ENCODE measurements at places on chromosomes 2 and 18.
A peak's percentile ranks its signal among the peaks of the same experiment; 100 is the strongest.

DNA sequence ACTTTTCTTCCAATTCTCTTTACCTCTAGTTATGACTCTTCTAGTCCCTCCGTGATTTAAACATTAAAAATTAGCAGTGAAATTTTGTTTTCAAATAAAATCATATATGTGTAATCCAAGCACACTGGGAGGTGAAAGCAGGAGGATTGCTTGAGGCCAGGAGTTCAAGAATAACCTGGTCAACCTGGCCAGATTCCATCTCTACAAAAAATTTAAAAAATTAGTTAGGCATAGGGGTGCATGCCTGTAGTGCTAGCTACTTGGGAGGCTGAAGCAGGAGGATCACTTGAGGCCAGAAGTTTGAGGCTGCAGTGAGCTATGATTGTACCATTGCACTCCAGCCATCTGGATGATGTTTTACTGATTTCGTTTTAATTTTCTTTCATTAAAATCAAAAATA, 7.0 kb upstream of the VSNL1 start:
- no peak for DNase-seq

DNA sequence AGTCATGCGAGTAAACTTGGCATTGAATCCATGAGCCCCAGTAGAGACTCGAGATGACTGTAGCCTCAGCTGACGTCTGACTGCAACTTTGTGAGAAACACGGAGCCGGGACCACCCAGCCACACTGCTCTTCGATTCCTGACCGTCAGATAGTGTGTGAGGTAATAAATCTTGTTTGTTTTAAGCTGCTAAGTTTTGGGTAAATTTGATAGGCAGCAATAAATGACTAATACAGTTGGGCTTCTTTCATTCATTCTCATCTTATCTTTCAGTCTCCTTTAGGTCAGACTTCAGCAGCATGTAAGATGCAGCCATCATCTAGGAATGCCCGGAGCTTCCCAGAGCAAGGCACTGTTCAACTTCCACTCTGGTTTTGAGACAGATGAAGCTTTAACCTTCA, 8.0 kb upstream of the KLHL29 start:
- no peak for DNase-seq

GRCh38 chr18:79496978-79497637, 101.4 kb downstream of the NFATC1 start:
- no peak for DNase-seq

DNA sequence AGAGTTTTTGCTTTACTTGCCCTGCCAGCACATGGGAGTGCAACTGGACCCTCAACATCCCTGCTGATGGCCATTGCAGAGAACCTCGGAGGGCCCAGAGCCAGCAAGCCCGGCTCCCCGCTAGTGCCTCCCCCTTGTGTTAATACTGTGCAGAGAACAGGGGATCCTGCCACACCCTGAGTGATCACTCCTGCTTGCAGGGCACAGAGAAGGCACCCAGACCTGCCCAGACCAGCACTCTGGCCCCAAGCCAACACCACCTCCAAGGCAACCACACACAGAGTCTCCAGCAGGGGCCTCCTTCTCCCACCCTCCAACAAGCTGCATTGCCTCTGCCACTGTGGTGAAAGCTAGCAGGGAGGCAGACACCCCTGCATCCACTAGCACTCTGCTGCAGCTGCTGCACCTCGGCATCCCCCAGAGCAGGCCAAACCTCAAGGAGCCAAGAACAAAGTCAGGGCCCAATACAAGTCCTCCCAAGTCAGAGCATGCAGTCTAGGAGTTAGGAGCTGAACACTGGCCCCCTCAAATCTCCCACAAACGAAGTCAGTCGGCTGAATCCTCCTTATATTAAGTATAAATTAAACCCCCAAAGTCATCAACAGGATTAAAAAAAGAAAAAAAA, 157.7 kb downstream of the CCDC178 start:
- DNase-seq = no peak

DNA sequence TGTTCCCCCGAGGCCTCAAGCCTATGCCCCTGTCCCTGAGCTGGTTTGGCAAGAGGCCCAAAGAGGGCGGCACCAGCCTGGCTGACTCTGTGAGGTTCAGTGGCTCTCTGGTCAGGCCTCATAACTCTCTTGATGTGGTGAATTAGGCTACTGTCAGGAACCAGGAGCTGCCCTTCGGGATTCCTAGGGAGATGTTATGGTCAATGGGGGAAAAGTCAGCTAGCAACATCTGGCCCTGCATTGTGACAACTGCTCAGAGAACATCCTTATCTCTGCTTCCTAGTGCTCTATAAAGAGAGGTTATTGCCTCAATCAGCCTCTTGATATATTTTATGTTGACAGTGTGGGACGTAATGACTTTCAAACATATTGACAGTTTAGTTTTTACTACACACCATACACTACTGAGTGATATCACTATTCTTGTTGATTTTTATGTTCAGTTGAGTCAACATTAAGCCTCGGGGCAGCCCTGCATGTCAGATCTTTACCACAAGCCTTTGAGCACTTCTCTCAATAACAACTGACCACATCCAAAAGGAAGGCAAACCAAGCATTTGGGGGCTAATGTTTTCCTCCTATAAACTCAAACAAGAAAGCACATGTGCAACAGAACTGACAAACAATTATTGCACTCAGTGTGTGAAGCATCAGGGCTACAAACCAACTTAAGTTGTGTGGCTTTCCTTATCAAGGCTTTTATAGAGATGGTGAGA, 448.3 kb upstream of the SLC14A2 start:
- peak; percentile 17 for DNase-seq

GRCh38 chr2:191533693-191534180, 144.2 kb upstream of the NABP1 start:
- no peak for DNase-seq

DNA sequence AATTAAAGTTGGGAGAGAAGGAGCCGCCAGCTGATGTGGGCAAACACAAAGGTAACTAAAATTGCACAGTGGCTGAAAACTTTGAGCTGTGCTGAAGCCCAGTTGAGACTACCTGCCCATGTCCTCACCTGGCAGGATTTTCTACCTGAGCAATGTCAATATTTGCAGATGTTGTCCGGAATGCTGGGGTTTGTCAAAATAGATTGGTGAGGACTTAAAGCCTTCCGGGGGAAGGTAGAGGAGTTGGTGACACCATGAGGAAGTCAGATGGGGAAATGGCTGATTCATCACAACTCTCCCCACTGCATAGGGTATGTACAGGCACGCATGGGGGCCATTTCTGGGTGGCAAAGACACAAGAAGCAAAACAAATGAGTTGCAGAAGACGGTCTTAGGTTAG, 114.9 kb downstream of the ALK start:
- DNase-seq = no peak

GRCh38 chr2:171173087-171173486, 12.4 kb upstream of the TLK1 start:
- peak; percentile 71 for DNase-seq

DNA sequence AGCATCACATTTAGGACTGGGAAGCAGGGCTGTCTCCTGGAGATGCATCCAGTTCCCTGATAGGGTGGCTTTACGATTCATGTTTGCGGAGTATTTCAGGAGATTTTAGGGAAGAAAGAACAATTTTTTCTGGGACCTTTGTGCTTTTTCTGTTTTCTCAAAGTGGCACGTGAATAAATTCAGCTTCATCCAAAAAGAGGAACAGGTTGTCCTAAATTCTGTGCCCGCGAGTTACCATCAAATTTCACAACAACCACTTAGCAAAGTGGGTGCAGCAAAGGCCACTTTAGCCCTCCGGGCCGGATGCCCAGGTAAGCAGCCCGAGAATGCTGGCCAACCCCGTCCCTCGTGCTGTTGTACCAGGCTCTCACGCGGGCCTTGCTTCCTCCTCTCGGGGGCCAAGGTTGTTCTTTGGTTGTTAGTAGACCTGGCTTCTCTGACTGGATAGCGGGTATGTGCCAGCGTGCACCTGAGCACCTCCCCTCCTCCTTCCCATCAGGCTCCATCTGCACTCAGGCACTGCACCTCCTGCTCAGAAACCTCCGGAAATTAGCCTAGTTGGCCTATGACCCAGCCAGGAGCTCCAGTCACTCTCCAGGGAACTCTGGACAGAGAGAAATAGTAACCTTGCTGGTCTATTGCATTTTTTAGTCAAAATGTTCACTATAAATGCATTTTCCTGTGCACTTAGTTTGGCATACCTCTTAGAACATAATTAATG, 83.0 kb downstream of the CMPK2 start:
- no peak for DNase-seq

GRCh38 chr2:219071131-219071816, 10.6 kb upstream of the IHH start:
- no peak for DNase-seq

- DNase-seq = no peak
Measured at GRCh38 chr18:37309059-37309458, 256.5 kb downstream of the CELF4 start.

- no peak for DNase-seq
Measured at GRCh38 chr2:105653302-105653701, 91.4 kb upstream of the NCK2 start.

DNA sequence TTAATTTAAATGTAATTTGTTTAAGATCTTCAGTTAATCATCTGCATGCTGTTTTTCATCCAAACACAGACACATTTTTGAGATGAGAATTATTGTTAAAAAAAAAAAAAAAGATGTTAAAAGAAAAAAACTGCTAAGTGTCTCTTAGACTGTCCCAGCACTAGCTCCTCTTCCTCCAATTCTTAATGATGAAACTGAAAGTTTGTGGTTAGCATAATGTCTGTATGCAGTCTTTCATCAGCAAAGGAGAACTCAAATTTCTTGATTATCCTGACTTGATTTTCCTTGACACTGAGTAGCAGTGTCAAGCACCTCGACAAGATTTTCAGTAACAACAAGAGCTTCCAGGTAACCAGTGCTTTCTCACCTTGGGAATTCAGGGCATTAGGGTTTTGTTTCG, 274.4 kb downstream of the LRRTM1 start:
- no peak for DNase-seq

GRCh38 chr18:3665780-3666525, 216.0 kb downstream of the TGIF1 start:
- DNase-seq = peak; percentile 81

- DNase-seq = no peak
Measured at GRCh38 chr2:1614564-1614963, 129.8 kb downstream of the PXDN start.

- DNase-seq = no peak
Measured at GRCh38 chr2:105397025-105397722, 1.7 kb downstream of the FHL2 start.

DNA sequence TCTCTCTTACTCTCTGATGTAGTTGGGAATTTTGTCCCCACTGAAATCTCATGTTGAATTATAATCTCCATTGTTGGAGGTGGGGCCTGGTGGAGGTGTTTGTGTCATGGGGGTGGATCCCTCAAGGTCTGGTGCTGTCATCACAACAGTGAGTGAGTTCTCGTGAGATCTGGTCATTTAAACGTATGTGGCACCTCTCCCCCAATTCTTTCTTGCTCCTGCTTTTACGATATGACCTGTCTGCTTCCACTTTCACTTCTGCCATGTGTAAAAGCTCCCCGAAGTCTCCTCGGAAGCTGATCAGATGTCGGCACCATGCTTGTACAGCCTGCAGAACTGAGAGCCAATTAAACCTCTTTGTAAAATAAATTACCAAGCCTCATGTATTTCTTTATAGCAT, 337.8 kb upstream of the CDH2 start:
- no peak for DNase-seq

- peak; percentile 17 for DNase-seq
Measured at GRCh38 chr2:54724560-54725342, 1.3 kb downstream of the EML6 start.

DNA sequence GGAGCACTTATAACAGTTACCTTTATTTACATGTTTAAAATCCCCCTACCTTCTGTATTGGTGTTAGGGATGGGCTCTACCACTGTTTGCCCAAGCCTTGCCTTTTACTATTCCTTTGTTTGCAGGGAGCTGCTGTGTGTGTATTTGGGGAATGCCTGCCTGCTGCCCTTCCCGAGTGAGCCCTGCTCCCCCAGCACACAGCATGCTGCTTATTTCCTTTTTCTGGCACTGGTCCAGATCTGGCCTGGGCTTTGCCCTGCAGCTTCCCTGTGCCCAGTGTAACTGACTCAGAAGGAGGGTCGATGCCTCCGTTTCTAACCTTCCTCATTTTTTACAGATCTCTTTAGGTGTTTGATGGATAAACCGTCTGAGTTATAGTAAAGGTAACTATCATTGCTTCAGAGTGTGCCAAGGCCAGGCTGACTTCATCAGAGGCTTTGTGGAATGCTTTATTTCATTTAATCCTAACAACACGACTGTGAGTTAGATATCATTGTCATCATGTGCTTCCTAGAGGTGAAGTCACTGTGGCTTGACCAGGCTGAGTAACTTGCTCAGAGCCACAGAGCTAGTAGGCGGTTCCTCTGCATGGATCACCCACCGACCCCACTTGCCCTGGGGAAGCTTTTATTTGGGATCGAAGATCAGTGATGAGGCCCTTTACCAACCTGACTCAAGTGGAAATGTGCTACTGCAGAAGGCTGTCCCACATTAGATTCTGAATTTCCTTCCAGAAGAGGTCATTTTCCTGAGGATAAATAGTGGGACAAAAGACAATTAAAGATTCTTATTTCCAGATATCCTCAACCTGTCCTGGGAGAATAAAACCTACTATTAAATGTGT, 238.8 kb downstream of the ZNF407 start:
- no peak for DNase-seq

DNA sequence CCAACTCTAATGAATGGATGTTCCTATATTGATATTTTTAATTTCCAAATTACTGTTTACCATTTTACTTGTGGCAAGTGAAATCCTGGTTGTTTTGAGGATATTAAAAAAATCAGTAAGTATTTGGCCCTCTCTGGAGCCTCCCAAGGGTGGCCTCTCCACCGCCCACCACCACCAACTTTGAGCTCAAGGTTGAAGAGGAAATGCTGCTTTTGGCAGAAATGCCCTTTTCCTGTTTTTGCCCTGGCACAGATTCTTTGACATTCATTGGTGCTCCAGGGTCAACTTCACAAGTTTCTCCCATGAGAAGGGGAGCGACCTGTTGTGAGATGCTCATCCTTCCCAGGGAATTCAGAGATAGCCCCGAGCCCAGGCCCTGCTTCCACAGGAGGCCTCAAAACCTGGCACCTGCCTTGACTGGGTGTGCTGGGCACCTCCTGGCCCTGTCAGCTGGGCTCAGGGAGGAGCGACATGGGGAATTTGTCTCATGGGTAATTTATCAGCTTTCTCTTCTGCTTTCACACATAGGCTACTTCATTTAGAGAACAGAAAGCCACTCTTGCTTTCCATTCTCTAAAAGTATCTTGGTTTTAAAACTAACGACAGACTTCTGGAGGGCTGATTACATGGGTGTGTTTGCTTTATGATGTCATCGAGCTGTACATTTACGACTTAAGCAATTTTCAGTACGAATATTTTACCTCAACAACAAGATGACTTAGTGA, 6.9 kb downstream of the CD8A start:
- DNase-seq = peak; percentile 20

DNA sequence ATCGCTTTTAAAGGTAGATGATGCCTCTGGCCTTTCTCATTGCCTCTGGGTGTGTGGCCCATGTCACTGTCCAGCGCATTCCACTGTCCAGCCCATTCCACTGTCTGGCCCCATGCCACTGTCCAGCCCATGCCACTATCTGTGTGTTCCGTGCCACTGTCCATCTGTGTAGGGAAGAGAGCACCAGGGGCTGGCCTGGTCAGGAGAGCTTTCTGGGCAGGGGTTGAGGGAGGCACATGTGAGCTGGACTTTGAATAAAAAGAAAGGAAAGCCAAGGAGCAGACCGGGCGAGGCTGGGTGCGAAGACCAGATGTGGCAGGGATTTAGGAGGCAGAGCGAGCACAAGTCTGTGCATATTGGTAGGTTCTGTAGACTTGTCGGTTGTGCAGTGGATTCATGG, 236.2 kb downstream of the NEDD4L start:
- no peak for DNase-seq
